ENCODE measurements at places on chromosomes 1 and 21.

- DNase-seq = no peak
Observed at GRCh38 chr1:80403471-80403893, 1397.0 kb upstream of the ADGRL4 start.

- DNase-seq = no peak
Observed at GRCh38 chr1:20615946-20616846, 17.1 kb upstream of the PINK1 start.

DNA sequence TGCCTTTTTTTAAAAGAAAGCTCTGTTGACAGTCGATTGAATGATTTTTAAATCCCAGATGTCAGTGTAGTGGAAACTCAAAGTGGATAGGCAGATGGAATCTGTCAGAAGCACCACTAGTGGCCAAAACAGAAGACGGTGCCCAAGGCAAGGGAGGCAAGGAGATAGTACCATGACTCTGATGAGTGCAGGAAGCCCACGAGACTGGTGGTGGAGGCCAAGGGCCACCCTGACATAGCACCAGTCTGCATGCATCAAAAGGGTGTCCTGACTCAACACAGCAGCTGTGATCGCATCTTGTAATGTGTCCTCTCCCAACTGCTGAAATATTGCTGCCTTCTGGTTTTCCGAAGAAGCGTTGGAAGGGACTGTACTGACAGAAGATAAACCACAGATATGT is 124.1 kb upstream of the PAPPA2 start:
- no peak for DNase-seq

- no peak for DNase-seq
Observed at GRCh38 chr1:57163325-57163724, 197.5 kb upstream of the C8B start.

DNA sequence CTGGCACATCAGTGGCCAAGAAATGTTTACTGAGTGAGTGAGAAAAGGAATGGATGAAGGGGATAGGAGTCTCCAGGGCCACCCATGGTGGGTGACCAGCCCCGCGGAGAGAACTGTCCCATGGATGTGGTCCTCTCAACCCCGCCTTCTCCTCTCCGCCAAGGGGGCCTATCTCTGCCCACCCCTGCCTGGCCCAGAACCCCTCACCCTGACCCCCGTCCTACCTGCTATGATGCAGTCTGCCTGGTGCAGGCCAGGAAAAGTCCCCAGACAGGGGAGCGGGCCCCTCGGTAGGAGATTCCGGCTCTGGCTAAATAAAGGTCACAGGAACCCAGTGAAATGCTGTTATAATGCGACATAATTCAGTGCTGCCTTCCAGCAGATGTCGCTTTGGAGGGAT is 107.6 kb downstream of the PTPRU start:
- no peak for DNase-seq

DNA sequence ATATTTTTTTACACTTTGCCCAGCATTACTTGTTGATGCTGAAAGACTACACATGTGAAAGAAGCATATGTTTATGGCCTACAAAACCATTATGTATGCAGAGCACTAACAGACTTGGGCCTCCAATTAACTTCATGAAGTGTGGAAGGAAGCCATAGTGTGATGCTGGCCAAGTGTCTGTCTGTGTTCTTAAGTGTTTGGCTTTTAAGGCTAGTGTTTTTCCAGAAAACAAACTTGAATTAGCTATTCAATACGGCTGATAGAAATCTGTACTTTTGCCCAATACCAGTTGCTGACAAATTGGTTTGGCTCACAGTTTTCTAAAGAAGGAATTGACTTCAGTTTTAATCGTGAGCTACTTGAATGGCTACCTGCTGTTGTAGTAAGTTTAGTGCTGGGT is 136.1 kb downstream of the ADGRL2 start:
- no peak for DNase-seq

Measured in activated CD8-positive, alpha-beta memory T cell treated with anti-CD3 and anti-CD28 coated beads for 48 hours (primary cell).